ENCODE measurements at places on chromosomes 1 and 21. TPM values are rescaled to one million over a fixed set of nuclear protein-coding genes. Genes with fewer than 3 reads are reported as not detected.

DNA sequence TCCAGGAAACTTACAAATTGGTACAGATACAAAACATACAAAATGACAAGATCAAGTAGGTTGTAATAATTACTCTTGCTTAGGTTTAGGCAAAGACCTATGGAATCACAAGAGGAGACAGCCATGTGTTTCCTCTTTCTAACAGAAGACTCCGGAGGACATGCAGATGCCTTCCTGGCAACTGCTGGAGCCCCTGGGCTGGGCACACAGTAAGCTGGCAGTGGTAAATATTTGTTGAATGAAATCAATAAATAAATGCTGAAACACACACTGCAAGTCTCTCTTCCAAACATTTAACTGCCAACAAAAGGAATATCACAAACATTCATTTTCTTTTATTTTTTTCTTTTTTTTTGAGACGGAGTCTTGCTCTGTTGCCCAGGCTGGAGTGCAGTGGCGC, 149.4 kb downstream of the SLC45A1 start:
- no peaks in the 10 kb centered on the region for H3K27me3 ChIP-seq
- no peak overlapping the region for H3K4me3 ChIP-seq
- H3K4me1 ChIP-seq, result no peaks in the 10 kb centered on the region
- no peaks in the 10 kb centered on the region for H3K36me3 ChIP-seq
- H3K27ac ChIP-seq, result no peak overlapping the region
- DNase-seq, result no peak

Gene EPHB2
- 16.6 TPM for total RNA-seq

GRCh38 chr1:89727517-89728312, 93.1 kb upstream of the LRRC8D start:
- no peaks in the 10 kb centered on the region for H3K4me1 ChIP-seq
- no peak for DNase-seq
- no peak overlapping the region for H3K4me3 ChIP-seq
- no peaks in the 10 kb centered on the region for H3K27me3 ChIP-seq
- H3K36me3 ChIP-seq, result no peaks in the 10 kb centered on the region

DNA sequence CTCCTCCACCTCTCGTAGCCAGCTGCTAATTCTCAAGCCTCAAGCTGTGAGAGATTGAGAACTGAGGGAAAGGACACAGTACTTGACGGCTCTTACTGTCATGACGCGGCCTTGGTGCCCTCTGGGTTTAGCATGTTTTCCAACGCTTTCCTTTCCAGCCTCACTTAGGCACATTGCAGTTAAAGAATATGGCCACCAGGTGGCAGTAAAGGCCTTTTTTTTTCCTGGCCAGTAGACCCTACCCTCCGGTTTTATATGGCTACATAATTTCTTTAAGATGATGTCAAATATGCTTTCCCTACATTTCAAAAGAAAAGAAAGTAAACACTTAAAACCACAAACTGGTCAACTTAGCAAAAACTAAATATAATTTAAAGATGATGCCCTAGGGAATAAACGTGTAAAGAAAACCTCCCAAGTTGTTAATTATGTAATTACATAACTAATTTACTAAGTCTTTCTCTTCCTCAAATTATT, 56.8 kb upstream of the PRDX6 start:
- no peaks in the 10 kb centered on the region for H3K4me1 ChIP-seq
- no peaks in the 10 kb centered on the region for H3K27me3 ChIP-seq
- H3K27ac ChIP-seq, result no peak overlapping the region
- H3K36me3 ChIP-seq, result no peaks in the 10 kb centered on the region

Gene SLC9C2
- total RNA-seq, result not detected

Gene TEDDM1
- total RNA-seq, result not detected

DNA sequence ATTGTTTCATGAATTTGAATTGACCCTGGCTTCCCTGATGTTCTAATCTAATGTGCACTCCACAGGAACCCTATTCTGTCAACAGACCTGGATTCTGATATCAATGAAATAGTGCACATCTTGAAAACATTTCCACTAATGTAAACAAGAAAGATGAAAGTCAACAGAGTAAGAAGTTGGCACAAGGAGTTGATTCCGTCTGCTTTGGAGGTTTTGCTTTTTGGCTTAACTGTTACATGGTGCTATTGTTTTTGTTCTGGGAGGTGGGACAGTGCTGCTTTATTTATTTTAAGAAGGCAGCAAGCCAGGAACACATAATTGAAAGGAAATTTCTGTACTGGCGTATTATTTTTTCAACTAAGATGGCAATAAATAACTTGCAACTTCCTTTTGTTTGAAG, 73.3 kb downstream of the LEPR start:
- H3K27me3 ChIP-seq, result peaks cover 1% of the 10 kb centered on the region
- H3K27ac ChIP-seq, result no peak overlapping the region
- DNase-seq, result no peak
- H3K4me3 ChIP-seq, result no peak overlapping the region
- H3K36me3 ChIP-seq, result no peaks in the 10 kb centered on the region

Gene ACTL8
- total RNA-seq, result not detected

- H3K27me3 ChIP-seq, result no peaks in the 10 kb centered on the region
- no peak for DNase-seq
- no peaks in the 10 kb centered on the region for H3K36me3 ChIP-seq
- no peak overlapping the region for H3K27ac ChIP-seq
These were observed 17.0 kb upstream of the KCNA10 start for GRCh38 chr1:110535985-110536384.

- H3K4me3 ChIP-seq, result no peak overlapping the region
- DNase-seq, result no peak
- H3K36me3 ChIP-seq, result no peaks in the 10 kb centered on the region
These were observed 15.1 kb upstream of the HEATR1 start for GRCh38 chr1:236619398-236619797.

Gene KCND3
- 25.3 TPM for total RNA-seq

- H3K4me1 ChIP-seq, result no peaks in the 10 kb centered on the region
- H3K27ac ChIP-seq, result no peak overlapping the region
- H3K27me3 ChIP-seq, result no peaks in the 10 kb centered on the region
- H3K4me3 ChIP-seq, result no peak overlapping the region
- no peaks in the 10 kb centered on the region for H3K36me3 ChIP-seq
- no peak for DNase-seq
These were observed 37.2 kb upstream of the TNFRSF1B start for GRCh38 chr1:12129624-12130023.

- H3K27me3 ChIP-seq, result no peaks in the 10 kb centered on the region
- H3K4me1 ChIP-seq, result no peaks in the 10 kb centered on the region
- no peak for DNase-seq
These were observed 1.0 kb downstream of the RD3 start for GRCh38 chr1:211490821-211491415.

DNA sequence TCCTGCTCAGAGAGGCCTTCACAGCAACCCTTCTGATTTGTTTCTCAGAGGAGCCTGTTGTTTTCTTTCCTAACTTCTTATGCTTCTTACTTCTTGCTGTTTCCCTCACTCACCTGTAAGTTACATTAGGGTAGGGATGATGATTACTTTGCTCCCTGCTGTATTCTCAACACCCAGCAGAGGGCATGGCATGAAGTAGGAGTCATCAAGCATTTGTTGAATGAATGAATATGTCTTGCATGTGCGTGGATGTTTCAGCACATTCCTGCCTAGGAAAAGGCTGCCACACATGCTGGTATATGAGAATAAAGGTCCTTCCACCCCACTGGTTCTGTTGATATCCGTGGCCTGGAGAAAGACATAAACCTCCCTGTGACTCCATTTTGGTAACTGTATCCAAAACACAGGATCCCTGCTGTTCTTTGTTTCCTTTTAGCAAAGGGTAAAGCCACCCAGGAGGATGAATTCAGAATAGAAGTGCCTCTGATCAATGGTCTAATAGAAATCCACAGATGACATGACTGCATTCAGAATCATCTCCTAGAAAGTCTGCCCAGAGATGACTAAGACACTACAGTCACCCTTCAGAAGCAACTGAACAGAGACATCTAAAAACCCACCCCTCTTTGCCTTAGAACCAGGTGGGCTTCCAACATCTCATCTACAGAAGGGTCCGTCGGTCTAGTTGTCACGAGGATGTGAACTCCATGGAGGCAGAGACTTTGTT, 168.8 kb downstream of the ZSCAN20 start:
- no peaks in the 10 kb centered on the region for H3K36me3 ChIP-seq
- no peaks in the 10 kb centered on the region for H3K27me3 ChIP-seq
- no peaks in the 10 kb centered on the region for H3K4me1 ChIP-seq

GRCh38 chr1:33390542-33390941, 40.4 kb downstream of the PHC2 start:
- H3K27me3 ChIP-seq, result no peaks in the 10 kb centered on the region
- no peak overlapping the region for H3K4me3 ChIP-seq
- no peaks in the 10 kb centered on the region for H3K36me3 ChIP-seq
- no peaks in the 10 kb centered on the region for H3K4me1 ChIP-seq

Gene MTR
- total RNA-seq, result 54.3 TPM

- no peak overlapping the region for H3K4me3 ChIP-seq
- DNase-seq, result no peak
- no peaks in the 10 kb centered on the region for H3K36me3 ChIP-seq
- no peaks in the 10 kb centered on the region for H3K4me1 ChIP-seq
- no peaks in the 10 kb centered on the region for H3K27me3 ChIP-seq
These were observed 69.9 kb upstream of the LPGAT1 start for GRCh38 chr1:211900441-211900840.

DNA sequence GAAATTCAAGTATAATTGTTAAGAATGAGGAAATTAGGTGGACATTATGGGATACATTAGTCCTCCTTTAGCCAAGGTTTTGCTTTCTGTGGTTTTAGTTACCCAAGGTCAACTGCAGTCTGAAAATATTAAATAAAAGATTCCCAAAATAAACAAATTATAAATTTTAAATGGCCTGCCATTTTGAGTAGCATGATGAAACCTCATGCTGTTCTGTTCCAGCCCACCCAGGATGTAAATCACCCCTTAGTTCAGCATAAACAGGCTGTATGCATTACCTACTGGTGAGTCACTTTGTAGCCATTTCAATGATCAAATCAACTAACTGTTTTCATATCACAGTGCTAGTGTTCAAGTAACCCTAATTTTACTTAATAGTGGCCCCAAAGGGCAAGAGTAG, 132.5 kb upstream of the LYPLAL1 start:
- no peak overlapping the region for H3K27ac ChIP-seq
- H3K4me1 ChIP-seq, result no peaks in the 10 kb centered on the region
- H3K4me3 ChIP-seq, result no peak overlapping the region
- H3K27me3 ChIP-seq, result no peaks in the 10 kb centered on the region

Gene GJA8
- total RNA-seq, result not detected

GRCh38 chr1:201949491-201949890, 3.1 kb upstream of the LMOD1 start:
- H3K4me1 ChIP-seq, result peaks cover 3% of the 10 kb centered on the region
- H3K36me3 ChIP-seq, result no peaks in the 10 kb centered on the region
- H3K4me3 ChIP-seq, result no peak overlapping the region
- DNase-seq, result no peak

GRCh38 chr1:12587981-12588640, 29.9 kb downstream of the DHRS3 start:
- no peaks in the 10 kb centered on the region for H3K4me1 ChIP-seq
- DNase-seq, result no peak
- no peak overlapping the region for H3K4me3 ChIP-seq
- no peaks in the 10 kb centered on the region for H3K36me3 ChIP-seq
- no peak overlapping the region for H3K27ac ChIP-seq
- H3K27me3 ChIP-seq, result no peaks in the 10 kb centered on the region

Measured in aorta (tissue), 5 donors.